GOT3 (cell line): ENCODE measurements at places on chromosomes 1 and 21.

- DNase-seq, result no peak
Measured at GRCh38 chr1:22114083-22115012, 28.5 kb downstream of the WNT4 start.

GRCh38 chr1:156124557-156125483 is 10.3 kb downstream of the LMNA start:
- DNase-seq, result no peak

DNA sequence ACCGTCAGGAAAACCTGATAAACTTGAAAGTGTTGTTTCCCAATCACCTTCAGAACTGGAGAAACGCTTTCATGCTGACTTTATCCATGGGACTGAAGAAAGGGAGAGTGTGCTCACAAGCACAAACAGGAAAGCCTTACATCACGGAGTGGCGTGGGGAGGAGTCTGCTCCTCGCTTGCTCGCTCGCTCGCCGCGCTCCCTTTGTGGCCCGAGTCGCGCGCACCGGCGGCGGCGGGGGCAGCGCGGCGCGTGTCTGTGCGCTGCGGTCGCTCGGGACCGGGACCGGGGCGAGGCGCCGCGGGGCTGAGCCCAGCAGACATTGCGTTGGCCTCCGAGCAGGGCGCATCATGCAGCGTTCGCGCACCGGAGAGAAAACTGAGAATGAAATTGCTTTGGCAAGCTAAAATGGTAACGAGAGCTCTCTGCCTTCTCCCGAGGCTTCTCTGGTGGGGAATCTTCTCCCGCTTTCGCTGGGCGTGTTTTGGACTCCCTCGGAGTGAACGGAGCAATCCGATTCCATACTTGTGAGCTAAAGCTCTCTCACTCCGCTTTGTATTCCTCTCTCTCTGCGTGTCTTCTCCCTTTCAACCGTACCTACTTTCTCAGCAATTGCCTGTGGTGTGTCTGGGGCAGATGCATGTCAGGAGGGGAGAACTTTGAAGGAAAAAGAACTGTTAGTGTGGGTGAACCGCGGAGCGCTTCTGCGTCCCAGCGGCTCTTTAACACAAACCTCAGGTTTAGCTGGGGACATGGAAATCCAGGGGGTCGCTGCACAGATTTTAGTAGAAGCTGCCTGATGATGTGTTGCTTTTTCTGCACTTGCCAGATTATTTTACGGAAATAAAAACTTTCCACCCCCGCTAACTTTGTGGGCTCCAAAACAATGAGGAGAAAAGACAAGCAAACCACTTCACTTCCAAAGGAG is at the start of gene RGL1:
Gene RGL1 (plus strand): TSS at position 205 of the 926 bp plus-strand sequence. CDS start 178 bp downstream, at position 383.
- no peak for DNase-seq

- DNase-seq, result no peak
Measured at GRCh38 chr1:187236676-187237075, 407.9 kb downstream of the PLA2G4A start.

DNA sequence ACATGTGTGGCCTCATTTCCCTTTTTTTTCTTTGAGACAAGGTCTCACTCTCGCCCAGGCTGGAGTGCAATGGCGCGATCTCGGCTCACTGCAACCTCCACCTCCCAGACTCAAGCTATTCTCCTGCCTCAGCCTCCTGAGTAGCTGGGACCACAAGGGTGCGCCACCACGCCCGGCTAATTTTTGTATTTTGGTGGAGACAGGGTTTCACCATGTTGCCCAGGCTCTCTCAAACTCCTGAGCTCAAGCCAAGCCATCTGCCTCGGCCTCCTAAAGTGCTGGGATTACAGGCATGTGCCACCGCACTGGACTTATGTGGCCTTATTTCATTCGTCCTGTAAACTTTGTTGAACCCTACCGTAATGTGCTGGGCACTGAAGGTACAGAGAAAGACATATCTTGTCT is 569 bp upstream of the WARS2 start:
- no peak for DNase-seq

GRCh38 chr1:15323351-15323988 is 76.4 kb downstream of the FHAD1 start:
- DNase-seq, result no peak

- no peak for DNase-seq
Measured at GRCh38 chr1:17405898-17406759, 33.3 kb downstream of the RCC2 start.

GRCh38 chr1:201528631-201529252 is 10.2 kb upstream of the NAV1 start:
- DNase-seq, result no peak

DNA sequence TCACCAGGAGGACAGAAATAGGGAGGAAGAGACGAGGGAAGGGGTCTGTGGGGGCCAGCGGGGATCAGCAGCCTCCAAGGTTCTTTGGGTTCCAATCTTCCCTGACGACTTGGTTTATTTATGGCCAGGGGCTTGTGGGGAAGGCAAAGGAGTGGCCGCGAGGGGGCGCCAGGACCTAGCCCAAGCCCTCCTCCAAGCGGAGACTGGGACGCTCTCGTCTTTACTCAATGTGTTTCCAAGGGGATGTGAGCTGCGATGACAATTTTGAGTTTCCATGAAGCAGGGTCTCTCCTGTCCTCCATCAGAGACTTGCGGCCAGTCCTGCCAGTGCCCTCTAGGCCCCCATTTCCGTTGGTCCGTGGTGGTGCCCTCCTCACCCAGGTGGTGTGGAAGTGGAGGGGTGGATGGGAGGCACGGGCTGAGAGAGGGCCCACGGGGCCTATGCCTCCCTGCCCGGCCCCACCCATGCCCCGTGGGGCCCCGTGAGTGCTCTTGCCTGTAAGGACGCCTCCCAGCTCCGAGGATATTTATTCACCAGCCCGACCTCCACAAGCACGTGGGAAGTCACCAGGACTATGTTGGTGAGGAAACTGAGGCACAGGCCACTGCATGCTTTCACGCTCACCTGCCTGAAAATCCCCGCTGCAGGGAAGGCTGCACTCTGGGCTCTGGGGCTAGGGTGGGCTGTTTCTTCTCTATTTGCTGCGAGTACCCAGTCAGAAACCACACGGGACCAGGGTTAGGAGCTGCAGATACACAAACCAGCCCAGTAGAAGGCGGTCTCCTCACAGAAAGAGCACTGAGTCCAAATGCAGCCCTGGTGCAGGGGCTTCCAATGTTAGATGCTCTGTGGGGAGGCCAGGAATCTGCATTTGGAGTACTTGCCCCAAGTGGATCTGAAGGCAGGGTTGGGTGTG is 26.5 kb downstream of the DMRTB1 start:
- peak; percentile 48 for DNase-seq

DNA sequence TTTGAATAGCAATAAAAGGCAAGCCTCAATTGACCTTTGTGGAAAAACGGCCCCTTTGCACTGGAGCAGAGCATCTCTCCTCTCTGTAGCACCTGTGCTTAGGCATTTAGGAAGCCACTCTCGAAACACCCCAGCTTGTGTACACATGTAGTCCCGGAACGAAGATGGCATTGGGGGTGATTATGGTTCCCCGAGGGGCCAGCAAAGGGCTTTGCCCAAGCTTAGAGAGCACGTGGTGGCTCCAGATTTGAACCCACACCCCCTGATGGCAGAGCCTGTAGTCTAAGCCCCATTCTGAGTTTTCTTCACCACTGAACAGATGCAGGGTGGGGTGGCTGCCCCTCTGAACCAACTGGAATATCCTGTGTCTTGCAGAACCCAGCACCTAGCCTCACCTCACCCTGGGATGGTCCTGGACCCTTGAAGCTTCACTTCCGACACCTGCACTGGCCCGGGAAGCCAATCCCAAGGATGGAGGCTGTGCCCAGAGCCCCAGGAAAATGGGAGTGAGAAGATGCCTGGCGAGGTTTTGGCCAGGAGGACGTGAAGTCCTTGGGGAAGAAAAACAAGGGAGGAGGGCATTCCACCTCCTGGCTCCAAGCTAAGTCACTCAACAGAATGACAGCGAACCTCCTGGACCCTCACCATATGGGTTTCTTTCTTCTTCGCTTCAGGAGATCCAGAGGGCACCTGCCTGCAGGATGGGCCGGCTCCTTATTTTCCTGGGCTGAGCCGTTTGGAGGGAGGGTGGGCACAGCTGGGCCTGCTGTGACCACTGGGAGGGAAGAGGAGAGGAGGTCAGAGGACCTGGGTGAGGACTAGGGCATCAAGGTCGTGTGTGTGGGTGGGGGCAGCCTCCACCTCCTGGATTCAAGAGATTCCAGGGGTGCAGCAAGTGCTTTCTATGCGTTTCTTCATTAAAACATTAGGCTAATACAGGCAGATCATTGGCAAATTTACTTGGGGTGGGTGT is 37.7 kb downstream of the IGFN1 start:
- DNase-seq, result no peak

DNA sequence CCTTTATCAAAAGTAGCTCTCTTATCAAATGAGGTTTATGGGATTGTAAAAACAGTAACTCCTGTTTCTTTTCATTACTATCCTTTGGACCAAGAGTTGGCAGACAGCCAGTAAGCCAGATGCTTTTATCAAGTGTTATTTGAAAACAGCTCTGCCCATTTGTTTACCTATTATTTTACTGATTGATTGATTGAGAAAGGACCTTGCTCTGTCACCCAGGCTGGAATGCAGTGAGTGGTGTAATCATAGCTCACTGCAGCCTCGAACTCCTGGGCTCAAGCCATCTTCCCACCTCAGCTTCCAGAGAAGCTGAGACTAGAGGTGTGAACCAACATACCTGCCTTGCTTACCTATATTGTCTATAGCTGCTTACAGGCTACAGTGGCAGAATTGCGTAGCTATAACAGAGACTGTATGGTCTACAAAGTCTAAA is 3.6 kb downstream of the PRKAB2 start:
- DNase-seq, result no peak

GRCh38 chr1:59484096-59484495 is 187.2 kb downstream of the FGGY start:
- DNase-seq, result no peak

DNA sequence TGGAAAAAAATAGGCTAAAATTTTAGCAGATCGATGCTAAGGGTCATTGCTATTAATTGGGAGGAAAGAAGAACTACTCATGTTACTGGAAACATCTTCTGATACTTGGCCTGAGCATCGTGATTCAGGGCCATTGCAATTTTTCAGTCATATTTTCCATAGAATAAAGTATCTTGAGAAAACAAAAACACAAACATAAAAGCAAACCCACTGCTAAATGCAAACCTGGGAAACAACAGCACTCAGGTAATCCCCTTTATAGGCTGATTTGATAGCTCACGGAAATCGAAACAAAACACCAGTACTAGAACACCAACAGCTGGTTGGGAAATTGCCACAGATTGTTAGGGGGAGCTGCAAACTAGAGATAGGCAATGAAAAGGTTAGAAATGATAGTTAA is 172.9 kb upstream of the ESRRG start:
- DNase-seq, result no peak

DNA sequence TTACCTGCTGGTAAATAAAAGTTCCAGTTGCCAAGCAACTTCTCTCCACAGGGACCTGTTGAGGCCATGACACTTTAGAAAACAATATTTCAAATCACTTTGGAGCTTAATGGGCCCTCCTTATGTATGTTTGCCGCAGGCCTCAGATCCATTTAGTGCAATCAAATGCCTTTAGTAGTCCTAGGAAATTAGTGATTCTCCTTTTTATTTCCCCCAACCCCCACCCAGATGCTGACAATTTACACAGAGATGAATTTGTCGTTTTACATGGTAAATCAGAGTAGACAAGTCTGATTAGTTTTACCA is 83.6 kb downstream of the CLIC4 start:
- DNase-seq, result no peak

- no peak for DNase-seq
Measured at GRCh38 chr1:31625561-31626222, 8.2 kb downstream of the HCRTR1 start.

DNA sequence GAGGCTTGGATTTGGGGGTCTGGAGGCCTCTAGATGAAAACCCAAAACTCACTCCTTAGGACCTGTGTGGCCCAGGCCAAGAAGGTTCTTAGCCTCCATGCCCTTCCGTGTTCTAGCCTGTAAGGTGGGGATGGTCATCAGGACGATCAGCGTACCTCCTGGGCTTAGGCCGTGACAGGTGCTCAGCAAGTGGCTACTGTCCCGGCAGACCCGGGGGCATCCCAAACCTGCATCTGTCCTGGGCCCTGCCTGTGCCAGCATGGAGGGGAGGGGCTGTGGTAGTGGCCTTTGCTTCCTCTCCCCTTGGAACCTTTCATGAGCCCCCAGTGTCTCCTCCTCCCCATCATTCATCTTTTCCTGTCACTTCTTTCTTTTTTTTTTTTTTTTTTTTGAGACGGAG is 22.7 kb upstream of the TRAPPC10 start:
- DNase-seq, result no peak

DNA sequence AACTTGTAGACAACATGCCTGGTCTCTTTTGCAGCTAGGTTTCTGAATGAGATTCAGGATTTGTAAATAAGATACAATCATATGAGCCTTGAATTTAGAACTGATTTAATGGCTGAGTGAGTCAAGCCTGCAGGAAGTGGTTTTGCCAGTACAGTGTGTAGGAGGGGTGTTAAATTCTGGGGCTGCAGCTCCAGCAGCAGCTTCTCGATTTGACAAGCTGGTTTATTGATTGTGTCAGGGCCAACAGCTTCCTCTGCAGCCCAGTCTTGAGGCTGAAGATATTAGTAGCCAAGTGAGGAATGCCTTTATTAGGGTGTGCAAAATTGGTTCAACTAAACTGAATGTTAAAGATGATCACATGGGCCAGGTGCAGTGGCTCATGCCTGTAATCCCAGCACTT is 11.5 kb upstream of the PLA2G5 start:
- DNase-seq, result no peak

GRCh38 chr1:199218533-199218932 is 579.7 kb downstream of the PTPRC start:
- DNase-seq, result no peak

GRCh38 chr1:9629445-9630201 is 21.9 kb upstream of the PIK3CD start:
- no peak for DNase-seq

- DNase-seq, result no peak
Measured at GRCh38 chr1:220219865-220220698, 52.2 kb downstream of the RAB3GAP2 start.

GRCh38 chr1:43404353-43404752 is 14.7 kb downstream of the SZT2 start:
- DNase-seq, result no peak

GRCh38 chr1:243763806-243764205 is 86.2 kb downstream of the AKT3 start:
- DNase-seq, result no peak

GRCh38 chr1:51517361-51518032 is 1.6 kb downstream of the EPS15 start:
- no peak for DNase-seq

DNA sequence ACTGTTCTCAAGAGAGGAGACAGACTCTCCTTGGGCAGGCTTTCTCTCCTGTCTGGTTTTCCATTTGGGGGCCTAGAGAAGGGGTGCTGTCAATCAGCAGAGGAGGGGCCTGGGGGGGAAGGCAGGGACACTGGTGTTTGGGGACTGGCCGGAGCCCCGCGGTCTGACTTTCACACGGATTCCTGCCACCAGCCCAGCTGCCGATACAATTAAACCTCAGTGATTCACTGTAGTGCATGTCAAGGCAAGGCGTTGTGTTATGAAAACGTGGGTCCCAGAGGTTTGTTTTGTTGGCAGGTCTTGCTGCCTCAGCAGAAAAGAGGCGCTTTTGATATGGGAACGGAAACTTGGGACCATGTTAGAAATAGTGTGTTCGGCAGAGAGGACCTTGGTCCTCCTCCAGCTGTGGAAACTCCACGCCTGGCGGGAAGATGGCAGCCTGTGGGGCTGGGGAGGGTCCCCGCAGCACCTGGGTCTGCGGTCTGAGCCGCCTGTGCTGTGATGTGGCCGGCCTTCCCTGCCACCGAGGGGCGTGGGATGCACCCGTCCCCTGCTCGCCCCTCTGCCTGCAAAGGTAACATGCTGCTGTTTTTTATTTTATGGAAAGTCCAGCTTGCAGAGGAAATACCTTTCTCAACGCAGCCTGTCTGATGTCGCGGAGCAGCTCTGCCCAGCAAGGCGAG is 47.6 kb downstream of the SPSB1 start:
- no peak for DNase-seq

- DNase-seq, result no peak
Measured at GRCh38 chr1:152034324-152034653, 2.5 kb downstream of the S100A11 start.
